Bronchial epithelial cell (primary cell): ENCODE measurements at places on chromosomes 3 and 15. TPM values are rescaled to one million over a fixed set of nuclear protein-coding genes. Genes with fewer than 3 reads are reported as not detected.
A peak's percentile ranks its signal among the peaks of the same experiment; 100 is the strongest.

DNA sequence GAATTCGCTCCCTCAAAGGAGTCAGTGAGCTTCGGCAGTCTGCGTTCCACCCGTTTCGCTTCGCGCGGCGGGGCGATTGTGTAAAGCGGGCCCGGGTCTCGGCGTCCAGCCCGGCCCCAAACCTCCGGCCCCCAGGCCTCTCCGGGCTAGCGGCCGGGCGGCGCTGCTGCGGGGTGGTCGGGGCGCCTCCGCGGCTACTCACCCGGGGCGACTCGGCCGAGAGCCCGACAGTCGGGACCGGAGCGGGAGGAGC is 412 bp downstream of the CHDH start:
- no peak for DNase-seq

CHDH gene
- total RNA-seq, result under 0.01 and 0.13 TPM in 2 replicates

DNA sequence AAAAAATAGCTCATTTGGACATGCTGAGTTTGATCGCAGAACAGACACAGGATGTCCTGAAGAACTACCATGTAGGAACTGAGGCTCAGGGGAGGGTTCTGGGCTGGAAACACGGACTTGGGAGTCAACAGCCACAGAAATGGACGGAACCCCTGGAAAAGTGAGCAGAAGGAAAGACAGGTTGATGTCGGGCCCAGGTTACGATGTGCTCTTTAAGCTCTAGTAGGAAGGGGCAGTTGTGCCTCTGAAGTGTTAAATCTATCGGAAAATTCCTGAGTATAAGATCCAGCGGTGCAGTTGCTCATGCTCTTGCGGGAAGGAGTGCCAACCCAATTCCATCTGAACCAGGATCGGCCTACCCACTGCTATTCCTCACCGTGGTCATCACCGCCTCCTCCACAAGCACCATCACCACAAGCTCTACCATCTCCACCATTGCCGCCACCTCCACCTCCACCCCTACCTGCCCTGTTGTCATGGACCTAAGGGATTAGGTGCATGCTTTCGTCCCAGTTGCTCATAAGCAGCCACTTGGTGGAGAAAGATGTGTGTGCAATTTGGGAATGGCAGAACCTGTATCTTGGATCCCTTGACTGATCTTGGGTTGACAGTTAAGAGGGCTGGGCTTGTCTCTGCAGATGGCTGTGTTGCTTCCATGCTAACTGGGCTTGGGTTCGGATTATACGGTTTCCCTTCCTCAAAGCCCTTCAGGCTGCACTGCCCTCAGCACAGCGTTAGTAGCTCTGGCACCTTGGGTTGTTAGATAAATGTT is 108.5 kb downstream of the ASB7 start:
- no peak for DNase-seq

DNA sequence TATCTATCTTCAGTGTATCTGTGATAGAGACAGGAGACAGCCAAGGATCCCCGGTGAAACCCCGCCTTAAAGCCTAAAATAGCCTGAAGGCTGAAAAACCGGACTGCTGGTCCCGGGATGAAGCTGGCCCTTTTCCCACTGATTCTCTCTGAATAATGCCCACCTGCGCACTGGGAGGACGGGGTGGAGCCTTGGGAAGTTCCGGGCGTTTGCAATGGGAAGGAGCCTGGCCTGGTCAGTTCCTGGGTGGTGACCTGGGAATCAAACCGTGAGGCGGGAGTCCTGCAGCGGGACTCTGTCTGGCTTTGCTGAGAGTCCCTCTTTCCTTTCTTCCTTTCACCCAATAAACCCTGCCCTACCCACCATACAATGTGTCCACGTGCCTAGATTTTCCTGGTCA is 157.9 kb downstream of the C3orf38 start:
- no peak for DNase-seq

DNA sequence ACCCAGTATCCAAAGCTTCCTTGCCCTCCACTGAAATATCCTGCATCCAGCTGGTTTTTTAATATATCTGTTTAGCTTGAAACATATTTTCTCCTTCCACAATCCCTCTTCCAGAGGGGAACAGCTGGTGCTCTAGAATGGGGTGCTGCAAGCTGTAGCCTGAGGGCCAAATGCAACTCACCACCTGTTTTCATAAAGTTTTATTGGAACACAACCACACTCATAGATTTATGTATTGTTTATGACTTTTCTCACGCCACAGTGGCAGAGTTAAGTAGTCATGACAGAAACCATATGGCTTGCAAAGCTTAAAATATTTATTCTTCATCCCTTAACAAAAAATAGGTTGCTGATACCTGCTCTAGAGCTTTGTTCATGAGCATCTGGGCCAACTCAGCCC is 298.7 kb downstream of the CLSTN2 start:
- DNase-seq, result no peak

DNA sequence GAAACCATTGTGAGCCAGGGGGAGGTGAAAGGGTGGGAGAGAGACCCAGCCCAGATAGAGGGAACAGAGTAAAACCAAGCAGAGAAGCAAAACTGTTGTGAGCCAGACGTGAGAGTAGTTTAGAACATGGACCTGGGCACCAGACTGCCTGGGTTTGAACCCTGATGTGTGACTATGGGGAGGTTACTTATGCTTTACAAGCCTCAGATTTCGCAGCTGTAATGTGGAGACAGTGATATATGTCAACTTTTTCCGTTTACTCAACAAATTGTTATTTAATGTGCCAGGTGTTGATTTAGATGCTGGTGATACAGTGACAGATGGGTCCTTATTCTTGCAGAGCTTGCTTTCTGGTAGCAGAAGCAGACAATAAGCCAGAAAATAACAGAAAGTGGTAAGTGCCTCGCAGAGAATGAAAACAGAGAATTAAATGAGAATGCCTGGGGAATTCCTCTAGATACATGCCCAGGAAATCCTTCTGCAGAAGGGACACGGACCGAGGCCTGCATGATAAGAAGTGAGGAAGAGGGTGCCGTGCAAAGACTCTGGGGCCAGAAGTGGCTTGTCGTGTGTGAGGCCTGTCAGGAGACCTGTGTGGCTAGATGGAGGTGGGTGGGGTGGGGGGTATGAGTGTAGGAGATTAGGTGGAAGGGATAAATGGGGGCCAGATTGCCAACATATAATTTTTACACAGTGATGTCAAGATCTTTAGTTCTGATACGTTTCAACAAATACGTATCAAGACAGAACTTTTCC is 15.0 kb downstream of the KAT2B start:
- no peak for DNase-seq

DNA sequence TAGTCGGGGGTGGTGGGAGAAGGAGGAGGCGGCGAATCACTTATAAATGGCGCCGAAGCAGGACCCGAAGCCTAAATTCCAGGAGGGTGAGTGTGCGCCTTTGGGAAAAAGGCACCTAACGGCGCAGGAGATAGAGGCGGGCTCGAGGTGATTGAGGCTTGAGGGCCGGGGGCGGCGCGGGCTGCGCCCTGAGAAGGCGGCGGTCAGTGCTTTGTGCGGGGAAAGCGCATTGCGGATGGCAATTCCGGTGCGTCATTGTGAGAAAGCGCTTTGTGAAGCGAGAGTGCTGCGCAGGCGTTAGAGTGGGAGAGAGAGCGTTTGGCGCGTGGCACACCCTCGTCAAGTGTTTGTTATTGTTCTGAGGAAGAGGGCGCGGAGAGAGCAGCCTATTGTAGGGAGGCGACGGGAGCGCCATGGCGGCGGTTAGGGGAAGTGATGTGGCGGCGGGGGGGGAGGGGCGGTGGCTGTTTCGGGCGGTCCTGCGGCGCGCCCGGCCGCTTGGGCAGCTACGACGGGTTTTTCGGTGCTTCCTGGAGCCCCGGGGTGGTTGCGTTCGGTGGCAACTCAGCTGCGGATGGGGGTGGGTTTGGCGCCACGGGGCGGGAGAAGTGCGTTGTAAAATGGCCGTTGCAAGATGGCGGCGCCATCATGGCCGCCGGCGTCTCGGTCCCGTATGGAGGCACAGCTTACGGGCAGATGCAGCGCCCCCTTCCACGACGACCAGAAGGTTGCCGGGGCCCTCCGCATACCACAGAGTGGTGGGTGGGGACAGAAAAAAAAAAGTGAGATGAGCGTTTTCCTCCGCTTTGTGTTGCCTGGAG is 492 bp downstream of the MORF4L1 start:
- DNase-seq, result peak; percentile 78

DNA sequence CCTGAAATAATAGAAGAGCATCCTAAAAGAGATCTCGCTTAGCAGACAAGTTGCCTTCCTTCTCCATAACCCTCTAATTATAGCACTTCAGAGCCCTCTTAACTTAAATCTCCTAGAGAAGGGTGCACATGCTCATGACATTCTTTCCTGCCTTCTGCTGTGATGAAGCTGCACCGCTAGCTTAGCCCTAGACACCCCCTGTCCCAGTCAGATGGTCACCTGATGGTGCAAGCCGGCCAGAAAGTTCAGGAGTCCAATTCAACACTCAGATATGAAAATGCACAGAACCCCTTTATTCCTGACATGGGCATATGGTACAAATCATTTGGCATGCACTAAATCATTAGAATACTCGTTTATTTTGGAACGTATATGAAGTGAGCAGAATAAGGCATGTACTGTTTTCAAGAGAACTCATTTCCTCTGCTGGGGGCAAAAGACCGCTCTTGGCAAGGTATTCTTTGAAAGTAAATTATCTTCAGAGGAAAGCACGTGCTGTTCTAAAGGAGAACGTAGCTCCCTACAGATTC is 420.4 kb upstream of the PROK2 start:
- no peak for DNase-seq

DNA sequence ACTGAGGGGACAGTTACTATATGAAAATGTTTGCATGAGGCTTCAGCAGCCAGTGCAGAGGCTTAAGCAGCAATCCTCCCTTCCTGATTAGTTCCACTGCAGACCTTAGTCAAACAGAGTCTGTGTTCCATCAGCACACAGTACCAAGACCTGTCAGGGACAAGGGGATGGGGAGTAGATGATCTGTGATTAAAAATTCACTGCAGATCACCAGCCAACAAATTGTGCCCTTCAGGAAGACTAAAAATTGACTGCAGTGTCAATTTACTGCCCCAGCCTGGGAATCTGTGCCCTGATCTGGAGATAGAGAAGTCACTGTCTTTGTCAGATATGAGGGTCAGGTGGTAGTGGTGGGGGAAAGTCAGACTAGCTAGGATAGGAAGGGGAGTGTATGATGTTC is 13.8 kb upstream of the NMNAT3 start:
- DNase-seq, result no peak

DNA sequence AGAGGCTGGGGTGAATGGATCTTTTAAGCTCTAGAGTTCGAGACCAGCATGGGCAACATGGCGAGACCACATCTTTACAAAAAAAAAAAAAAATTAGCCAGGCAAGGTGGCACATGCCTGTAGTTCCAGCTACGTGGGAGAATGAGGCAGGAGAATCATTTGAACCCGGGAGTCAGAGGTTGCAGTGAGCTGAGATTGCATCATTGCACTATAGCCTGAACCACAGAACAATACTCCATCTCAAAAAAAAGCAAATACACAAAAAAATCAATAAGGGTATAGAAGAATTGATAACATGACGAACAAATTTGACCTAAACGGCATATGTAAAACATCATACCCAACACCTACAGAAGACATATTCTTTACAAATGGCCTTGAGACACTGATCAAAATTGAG is 668.4 kb downstream of the MECOM start:
- DNase-seq, result no peak

GRCh38 chr15:29645841-29646240 is 176.4 kb downstream of the TJP1 start:
- no peak for DNase-seq

DNA sequence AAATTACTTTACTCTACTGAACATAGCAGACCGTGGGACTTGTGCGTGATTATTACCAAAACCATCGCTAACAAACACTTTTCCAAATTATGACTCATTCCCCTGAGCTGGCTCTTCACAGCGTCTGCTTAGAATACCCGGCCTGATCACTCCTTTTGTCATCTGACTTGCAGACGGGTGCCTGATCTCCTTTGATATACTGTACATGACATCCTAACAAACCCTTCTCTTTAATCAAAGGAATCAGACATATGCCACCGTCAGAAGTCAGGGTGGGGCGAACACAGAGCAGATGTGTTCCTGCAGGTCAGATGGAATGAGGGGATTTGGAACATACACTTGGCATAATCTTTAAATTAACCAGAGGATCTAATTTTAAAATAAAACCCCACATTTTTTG is 48.5 kb upstream of the SH3GL3 start:
- DNase-seq, result peak; percentile 41

PROK2 gene
- not detected in 2 replicates for total RNA-seq
